ENCODE measurements at places on chromosomes 6 and 20.

- DNase-seq, result no peak
Observed at GRCh38 chr6:9121549-9121948, 686.2 kb upstream of the SLC35B3 start.

DNA sequence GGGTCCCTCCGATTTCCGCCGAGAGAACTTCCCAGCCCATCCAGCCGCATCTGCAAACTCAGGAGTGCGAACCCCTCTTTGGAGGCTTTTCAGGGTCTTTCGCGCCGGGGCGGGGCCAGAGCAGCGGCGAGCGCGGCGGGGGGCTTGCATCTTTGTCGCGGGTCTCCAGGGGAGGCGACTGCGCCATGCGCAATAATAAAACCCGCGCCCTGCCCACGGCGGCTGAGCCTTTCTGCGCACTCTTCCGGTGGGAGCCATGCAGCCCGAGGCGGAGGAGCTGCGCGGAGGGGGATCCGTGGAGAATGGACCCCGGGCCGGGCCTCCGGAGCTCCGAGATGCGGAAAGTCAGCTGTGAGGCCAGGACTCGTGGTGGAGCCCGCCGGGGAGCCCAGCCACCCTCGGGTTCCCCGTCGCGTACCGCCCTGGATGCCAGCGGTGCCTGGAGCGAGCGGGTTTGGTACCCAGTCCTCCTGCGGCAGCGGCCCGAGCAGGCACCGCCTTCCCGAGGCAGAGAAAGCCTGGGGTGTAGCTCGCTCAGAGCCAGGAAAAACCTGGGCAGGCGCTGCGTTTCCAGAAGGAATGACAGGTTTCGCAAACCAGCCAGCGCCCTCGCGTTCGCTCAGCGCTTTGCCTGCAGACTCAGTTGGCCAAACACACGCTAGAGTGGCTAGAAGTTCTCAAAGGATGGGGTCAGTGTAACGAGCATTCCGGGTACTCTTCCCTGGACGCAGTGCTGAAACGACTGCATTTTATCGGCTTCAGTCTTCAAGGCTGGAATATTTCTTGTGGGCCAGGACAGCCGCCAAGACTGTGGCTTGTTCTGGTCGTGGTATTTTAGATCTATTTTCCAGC lies 1.2 kb downstream of the AKAP12 start:
- DNase-seq, result no peak

DNA sequence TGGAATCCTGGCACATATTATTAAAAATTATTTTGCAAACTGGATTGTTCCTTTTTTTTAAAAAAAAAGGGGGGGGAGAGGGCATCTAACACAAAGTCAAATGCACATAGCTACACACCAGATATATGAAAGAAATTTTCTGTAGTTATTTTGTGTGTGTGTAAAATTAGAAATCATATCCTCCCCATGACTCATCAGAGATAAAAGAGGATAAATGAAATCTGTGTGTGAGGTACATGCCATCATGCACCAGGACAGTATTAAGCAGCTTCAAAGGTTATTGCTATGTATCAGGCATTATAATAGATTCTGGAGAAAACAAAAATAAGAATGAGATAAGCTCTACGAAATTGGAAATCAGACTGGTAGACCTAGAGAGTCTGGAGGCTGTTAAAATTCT lies 5.2 kb downstream of the BTBD9 start:
- DNase-seq, result no peak

DNA sequence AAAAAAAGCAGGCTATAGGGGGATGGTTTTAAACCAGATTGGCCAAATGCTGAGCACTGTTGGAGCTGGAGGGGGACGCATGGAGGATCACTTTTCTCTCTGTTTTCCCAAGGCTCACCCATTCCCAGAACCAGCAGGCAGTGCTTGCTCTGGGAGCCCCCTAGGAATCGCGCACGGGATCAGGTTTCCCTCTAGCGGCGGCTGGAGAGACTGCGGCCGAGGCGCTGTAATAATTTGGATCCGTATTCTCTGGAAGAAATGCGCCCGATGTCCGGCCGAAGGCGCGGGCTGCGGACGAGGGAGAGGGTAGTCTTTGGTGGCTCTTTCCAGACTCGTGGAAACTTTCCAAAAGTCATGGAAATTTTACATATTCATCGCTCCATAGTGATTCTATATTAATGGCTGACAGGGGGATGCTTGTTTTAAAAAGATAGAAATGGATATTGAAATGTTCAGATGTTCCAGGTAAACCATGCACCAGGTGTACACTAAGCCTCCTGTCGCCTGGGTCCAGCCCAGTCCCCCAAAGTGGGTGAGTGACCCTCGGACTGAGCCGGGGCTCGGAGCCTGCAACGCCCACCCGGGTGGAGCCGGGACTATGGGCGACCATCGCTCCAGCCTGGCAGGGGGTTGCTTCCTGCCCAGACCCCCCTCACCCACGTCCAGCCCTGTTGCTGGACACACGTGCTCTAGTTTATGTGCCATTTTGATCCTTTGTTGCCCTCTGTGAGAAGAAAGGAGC lies 78.7 kb upstream of the PHACTR3 start:
- peak; percentile 18 for DNase-seq

DNA sequence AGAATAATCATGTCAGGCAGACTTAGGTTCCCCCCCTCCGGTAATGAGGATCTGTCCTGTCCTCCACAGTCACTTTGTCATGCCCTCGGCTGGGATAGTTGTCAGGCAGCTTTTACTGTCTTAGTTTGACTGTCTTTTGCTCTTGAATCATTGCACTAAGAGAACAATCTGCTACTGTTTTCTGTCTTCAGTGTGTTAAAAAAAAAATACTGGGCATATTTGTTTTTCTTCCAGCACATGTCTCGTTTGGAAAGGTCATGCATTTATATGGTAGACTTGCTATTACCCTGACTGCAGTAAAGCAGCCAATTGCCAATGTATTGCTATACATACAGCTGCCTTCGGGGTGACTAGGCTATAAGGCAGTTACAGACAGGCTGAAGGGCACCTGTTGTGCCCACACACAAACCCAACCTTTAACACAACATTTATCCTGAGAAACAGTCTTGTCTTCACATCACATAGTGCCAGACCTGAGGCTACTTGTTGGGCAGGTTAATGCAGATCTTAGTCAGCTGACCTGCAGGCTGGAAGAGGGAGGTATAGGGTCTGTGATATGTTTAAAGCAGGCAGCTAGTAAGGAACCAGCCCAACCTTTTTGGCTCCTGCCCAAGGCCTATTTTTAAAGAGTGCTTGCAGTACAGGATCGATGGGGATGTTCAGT lies 26.7 kb downstream of the ARFGEF3 start:
- DNase-seq, result no peak

DNA sequence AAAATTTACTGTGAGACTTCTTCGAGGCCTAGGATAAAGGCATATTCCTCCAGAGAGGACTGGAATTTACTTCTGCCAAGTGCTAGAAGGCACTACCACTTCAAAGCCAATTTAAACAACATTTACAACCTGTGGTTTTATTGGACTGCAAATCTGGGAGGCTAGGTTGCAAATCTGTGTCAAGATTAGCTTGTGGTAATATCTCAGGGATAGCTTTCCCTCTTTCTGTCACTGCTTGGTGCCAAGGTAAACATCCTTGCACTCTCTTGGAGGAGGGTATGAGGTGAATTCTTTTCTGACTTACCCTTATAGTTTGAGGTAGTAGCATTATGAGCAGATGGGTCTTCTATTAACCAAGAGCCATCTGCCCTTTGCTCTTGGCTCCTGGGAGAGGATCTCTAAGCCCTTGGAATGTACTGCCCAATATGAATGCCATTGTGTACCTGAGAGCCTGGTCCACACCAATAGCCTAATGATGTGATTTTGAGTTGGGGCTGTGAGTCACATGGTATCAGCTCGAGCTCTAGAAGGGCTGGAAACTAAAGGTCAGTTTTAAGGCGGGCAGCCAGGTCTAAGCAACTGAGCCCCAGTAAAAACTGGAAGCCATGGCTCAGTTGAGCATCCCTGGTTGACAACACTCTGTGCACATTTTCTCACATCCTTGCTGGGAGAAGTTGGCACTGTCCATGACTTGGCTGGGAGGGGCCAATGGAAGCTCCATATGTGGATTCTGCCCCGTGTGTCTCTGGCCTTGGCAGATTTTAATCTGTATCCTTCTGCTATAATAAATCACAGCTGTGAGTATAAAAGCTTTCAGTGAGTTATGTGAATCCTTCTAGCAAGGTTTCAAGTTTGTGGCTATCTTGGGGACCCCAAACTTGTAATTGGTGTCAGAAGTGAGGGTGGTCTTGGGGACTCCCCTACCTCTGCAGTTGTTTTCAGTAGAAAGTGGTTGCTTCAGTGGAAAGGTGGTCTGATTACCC lies 188.1 kb downstream of the UBE3D start:
- DNase-seq, result no peak

- no peak for DNase-seq
Observed at GRCh38 chr20:7159903-7160302, 392.4 kb downstream of the BMP2 start.

- DNase-seq, result no peak
Observed at GRCh38 chr20:1327241-1327653, 1.7 kb downstream of the SDCBP2 start.

DNA sequence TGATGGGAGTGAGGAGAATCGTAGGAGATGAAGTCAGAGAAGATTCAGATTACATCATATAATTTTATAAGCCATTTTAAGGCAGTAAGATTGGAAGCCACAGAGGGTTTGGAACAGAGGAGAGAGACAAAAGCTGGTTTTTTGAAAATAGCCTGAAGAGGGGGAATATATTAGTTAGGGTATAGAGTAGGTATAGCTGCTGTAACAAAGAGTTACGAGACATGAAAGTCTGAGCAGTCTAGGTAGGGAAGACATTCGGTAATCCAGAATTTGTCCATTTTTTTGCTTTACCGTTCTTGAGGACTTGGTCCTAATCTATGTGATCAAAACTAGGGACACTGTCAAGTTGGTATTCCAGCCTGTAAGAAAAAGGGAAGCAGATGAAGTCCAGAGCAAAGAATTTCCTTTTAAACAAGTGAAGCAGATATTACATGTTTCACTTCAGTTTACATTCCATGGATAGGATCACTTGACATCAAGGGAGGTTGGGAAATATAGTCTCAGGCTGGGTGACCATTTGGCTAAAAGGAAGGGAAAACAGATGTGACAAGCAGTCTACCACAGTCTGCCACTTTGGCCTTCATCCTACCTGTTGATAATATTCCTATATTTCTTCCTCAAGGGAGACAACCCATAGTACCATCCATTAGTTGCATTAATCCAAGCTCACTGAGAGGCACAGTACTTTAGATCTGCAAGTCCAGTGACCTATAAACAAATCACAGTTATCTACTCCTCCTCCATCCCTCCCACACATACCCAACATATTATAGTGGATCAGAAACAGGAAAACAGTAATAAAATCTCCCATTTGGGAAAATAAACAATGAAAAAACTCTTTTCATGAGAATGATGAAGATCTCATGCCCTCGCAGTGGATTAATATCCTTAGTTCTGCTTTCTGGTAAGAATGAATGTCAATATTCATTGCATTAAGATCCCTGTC lies 10.2 kb downstream of the FAM135A start:
- DNase-seq, result no peak

DNA sequence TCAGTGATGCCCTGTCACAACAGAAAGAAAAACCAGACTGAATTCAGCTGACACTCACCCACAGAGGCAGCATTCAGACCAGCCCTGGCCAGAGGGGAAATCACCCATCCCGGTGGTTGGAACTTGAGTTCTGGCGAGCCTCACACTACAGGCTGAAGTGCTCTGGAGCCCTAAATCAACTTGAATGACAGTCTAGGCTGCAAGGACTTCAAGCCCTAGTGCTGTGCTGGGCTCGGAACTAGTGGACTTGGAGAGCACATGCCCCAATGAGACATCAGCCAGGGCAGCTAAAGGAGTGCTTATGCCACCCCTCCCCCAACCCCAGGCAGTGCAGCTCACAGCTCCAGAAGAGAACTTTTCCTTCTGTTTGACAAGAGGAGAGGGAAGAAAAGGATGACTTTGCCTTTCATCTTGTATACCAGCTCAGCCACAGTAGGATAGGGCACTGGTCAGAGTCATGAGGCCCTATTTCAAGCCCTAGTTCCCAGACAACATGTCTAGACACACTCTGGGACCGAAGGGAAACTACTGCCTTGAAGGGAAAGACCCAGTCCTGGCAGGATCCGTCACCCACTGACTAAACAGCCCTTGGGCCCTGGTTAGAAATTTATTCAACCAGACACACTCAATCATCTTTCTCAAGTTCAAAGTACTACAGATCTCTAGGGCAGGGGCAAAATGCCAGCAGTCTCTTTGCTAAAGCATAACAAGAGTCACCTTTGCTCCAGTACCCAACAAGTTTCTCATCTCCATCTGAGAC lies 43.2 kb upstream of the PNRC1 start:
- DNase-seq, result no peak

GRCh38 chr20:38004416-38004815 lies 28.8 kb downstream of the TTI1 start:
- no peak for DNase-seq

GRCh38 chr6:57221191-57221935 lies 744 bp downstream of the RAB23 start:
- peak; percentile 32 for DNase-seq

DNA sequence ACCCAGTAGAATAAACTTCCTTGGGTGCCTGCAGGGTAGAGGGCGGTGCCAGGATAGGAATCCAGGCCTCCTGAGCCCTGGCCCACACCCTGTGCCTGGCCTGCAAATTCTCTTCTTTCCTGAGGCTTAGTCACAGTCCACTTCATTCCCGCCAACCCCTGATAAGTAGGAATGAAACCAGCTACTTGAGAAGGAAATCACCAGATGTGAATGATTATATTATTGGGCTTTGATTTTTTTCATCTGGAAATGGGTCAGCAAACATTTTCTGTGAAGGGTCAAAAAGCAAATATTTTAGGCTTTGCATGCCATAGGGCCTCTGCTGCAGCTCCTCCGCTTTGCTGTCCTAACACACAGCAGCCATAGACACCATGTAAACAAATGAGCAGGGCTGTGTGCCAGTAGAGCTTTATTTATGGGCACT lies 50.2 kb downstream of the STK35 start:
- DNase-seq, result no peak

DNA sequence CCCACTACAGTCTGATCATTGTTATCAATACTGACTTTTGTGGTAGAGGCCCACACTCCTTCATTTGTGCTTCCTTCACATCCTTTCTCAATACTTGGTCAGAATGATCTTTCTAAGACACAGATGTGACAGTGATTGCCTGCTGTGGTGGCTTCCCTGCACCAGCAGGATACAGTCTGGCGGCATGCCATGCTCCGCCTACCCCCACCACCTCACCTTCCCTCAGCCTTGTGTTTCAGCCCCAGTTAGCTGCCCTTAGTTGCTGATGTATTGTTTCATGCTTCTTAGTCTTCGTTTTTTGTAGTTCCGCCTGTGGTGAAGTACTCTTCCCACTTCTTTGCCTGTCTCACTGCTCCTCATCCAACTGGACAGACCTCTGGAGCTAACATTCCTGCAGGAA lies 10.9 kb downstream of the LRRC1 start:
- DNase-seq, result no peak

GRCh38 chr6:126696921-126697693 lies 357.2 kb downstream of the CENPW start:
- DNase-seq, result no peak

DNA sequence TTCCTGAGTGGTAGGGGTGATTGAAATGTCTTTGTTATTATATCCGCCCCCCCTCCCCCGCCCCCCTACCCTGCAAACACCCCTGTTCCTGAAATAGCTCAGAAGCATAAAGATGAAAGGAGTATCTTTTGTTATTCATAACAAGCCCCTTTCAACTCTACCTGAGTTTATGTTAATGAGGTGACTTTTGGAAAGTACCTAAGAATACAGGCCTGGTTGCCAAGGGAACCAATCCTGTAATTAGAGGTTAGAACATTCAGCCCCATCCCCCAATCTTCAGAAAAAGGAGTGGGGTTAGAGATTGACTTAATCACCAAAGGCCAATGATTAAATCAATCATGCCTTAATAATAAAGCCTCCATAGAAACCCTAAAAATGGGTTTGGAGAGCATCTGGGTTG lies 979.2 kb upstream of the GJE1 start:
- peak; percentile 3 for DNase-seq

GRCh38 chr6:143023695-143024094 lies 37.0 kb upstream of the AIG1 start:
- no peak for DNase-seq
